AG04450 (cell line): ENCODE measurements at places on chromosomes 3 and 15. TPM values are rescaled to one million over a fixed set of nuclear protein-coding genes. Genes with fewer than 3 reads are reported as not detected.

STAC gene
- 1.5 TPM in 2 replicates for polyA plus RNA-seq

COPB2 gene
- polyA plus RNA-seq, result 263 and 331 TPM in 2 replicates

ATP13A5 gene
- polyA plus RNA-seq, result not detected in 2 replicates

HRG gene
- polyA plus RNA-seq, result not detected in 2 replicates

PGBD4 gene
- polyA plus RNA-seq, result 1.6 and 2.2 TPM in 2 replicates

PCNP gene
- 68.3 and 97.7 TPM in 2 replicates for polyA plus RNA-seq

CCDC33 gene
- not detected in 2 replicates for polyA plus RNA-seq

C15orf39 gene
- 2.1 and 3.3 TPM in 2 replicates for polyA plus RNA-seq

TSC22D2 gene
- 28.4 and 29.3 TPM in 2 replicates for polyA plus RNA-seq

HCLS1 gene
- polyA plus RNA-seq, result 0.51 and 0.69 TPM in 2 replicates

IGSF11 gene
- 0.05 TPM in 1 of 2 replicates, not detected in the other for polyA plus RNA-seq

NDUFB4 gene
- polyA plus RNA-seq, result 174 and 183 TPM in 2 replicates

CYB561D2 gene
- polyA plus RNA-seq, result 14.5 and 19.7 TPM in 2 replicates

UROC1 gene
- polyA plus RNA-seq, result not detected in 2 replicates

TNNC1 gene
- 1.7 and 1.9 TPM in 2 replicates for polyA plus RNA-seq

PP2D1 gene
- polyA plus RNA-seq, result not detected in 2 replicates

AQP9 gene
- polyA plus RNA-seq, result not detected in 2 replicates

POLR2M gene
- polyA plus RNA-seq, result 67.3 and 72.6 TPM in 2 replicates

CEP19 gene
- polyA plus RNA-seq, result 2.0 and 3.4 TPM in 2 replicates

COLQ gene
- 0.91 and 0.95 TPM in 2 replicates for polyA plus RNA-seq

SLCO3A1 gene
- polyA plus RNA-seq, result 7.6 and 12.2 TPM in 2 replicates

DAPK2 gene
- 0.42 and 0.57 TPM in 2 replicates for polyA plus RNA-seq

KBTBD13 gene
- polyA plus RNA-seq, result not detected in 2 replicates

ST3GAL6 gene
- 1.2 and 1.9 TPM in 2 replicates for polyA plus RNA-seq

TMED3 gene
- 212 and 242 TPM in 2 replicates for polyA plus RNA-seq
